ENCODE measurements at places on chromosomes 2 and 18.
A peak's percentile ranks its signal among the peaks of the same experiment; 100 is the strongest.

DNA sequence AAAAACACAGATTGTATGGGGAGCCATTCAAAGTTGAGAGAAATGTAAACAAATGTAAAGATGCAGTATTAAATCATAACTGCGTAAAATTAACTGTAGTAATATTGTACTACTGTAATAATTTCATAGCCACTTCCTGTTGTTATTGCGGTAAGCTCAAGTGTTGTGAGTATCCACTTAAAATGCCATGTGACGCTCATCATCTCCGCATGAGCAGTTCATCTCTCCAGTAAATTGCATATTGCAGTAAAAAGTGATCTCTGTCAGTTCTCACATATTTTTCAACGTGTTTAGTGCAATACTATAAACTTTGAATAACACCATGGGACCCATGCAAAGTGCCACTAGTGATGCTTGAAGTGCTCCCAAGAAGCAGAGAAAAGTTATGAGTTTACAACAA is 41.8 kb upstream of the SP3 start:
- no peak for DNase-seq

DNA sequence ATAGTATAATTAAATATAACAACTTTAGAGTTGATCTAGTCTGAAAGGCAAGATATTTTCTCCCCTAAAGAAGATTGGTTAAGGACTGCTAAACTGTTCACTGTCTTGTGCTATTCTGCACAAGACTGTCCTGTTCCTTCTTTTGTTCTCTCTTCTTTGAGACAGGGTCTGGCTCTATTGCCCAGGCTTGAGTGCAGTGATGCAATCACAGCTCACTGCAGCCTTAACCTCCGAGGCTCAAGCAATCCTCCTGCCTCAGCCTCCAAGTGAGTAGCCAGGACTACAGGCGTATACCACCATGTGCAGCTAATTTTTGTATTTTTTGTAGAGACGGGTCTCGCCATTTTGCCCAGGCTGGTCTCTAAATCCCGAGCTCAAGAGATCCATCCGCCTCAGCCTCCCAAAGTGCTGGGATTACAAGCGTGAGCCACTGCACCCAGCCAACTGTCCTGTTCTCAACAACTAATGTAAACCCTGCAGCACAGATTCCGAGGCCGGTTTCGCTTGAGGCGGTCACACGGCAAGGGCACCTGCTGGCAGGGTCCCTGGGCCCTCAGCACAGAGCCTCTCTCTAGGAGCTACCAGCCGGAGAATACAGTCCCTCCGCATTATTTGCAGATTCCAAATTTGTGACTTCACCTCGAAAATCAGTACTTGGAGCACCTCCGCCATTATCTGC is 16.4 kb downstream of the PXDN start:
- no peak for DNase-seq

GRCh38 chr2:105802587-105802986 is 57.9 kb downstream of the NCK2 start:
- peak; percentile 48 for DNase-seq

- no peak for DNase-seq
These were observed 57.4 kb downstream of the RHBDD1 start for GRCh38 chr2:226893216-226893615.

- DNase-seq, result no peak
These were observed 24.8 kb downstream of the ATP9B start for GRCh38 chr18:79093986-79094385.

DNA sequence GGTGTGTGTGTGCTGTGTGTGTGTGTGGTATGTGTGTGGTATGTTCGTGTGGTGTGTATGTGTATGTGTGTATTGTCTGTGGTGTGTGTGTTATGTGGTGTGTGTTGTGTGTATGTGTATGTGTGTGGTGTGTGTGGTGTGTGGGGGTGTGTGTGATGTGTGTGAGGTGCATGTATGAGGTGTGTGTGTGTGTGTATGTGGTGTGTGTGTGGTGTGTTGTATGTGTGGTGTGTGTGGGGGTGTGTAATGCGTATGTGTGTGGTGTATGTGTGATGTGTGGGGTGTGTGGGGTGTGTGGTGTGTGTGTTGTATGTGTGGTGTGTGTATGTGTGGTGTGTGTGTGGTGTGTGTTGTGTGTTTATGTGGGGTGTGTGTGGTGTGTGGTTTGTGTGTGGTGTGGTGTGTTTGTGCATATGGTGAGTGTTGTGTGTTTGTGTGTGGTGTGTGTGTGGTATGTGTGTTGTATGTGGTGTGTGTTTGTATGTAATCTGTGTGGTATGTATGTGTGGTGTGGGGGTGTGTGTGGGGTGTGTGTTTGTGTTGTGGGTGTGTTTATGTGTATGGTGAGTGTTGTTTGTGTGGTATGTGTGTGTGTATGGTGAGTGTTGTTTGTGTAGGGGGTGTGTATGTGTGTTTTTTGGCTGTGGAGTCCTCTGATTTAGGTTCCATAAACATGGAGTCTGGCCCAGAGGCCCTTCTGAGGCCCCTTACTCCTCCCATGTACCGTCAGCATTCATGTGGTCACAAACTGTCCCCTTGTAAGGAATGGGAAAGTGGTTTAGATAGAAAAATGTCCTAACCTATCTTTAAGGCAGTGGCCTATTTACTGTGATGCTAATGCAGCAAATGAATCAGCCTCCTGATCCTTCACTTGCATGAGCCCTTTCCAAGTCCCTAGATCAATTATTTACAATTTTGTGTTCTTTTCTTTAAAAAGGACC is 116.0 kb downstream of the ALPK2 start:
- DNase-seq, result no peak

DNA sequence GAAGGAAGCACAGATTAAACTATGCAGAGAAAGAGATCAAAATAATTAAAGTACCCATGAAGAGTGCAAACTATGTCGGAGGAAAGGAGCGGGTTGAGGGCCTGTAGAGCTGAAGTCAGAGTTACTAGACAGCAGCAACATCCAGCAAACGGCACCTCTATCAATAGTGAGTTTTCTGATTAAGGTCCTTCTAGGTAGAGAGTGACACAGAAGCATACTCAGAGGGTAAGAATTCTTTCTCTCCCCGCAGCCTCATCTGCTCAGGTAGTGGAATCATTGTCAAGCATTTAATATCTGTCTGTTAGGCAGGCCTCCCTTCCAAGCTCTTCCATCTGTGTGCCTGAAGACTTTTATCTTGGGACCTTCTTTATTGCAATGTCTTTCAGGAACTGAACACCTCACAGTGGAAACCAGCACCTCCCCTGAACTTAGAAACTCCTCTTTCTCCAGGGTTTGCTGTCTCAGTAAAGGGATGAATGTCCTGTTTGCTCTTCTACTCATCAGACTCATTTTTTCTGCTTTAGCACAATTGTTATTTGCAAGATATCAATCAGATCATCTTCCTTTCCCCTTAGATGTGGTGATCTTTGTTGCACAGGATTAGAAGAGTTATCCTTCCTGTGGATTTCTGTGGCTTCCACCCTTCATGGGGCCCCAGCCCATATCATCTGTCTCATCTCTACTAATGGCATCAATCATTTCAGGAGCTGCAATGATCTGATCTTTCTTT is 28.8 kb downstream of the SP140 start:
- DNase-seq, result peak; percentile 57

DNA sequence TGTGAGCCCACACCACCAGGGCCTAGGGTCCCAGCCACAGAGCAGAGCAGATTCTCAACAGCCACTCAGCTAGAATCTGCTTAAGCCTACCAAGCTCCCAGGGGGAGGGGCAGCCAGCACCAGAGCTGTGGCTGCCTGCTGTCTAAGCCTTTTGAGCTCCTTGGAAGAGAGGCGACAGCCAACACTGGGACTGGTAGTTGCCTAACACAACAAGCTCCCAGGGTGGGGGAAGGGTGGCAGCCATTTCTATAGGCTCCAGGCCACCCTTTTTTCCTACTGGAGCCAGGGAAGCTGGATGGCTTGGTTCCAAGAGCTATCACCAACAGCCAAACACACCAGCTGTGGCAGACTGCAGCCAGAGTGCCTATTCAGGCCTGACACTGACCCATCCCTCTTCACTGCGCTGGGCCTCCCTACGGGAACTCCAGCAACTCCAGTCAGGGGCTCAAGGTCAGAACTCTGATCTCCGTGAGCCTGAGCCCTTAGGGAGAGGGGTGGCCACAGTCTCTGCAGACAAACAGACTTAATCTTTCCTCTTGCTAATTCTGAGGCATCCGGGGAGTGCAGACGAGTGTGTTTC is 1824.3 kb upstream of the CELF4 start:
- no peak for DNase-seq

DNA sequence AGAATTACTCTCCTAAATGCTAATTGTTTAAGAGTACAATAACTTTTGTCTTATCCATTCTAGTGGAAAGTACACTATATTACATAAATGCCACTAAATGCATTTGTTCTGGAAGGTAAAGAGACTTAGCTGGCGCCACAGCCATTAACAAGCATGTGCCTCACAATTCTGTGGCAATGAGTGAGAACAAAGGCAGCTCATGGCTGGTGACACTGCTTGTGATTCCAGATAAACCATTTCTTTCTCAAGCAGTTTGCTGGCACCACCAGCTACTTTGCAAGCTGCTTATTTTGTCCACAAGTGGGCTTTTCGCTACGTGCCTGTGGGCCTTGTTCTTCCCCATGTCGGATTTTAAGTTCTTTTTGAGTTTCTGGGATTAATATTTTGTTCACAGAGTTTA is 147.6 kb upstream of the SMAD7 start:
- DNase-seq, result no peak

GRCh38 chr2:158926478-158926948 is 41.9 kb upstream of the TANC1 start:
- no peak for DNase-seq

- DNase-seq, result peak; percentile 43
These were observed 115.7 kb upstream of the COPS8 start for GRCh38 chr2:236969767-236970655.

DNA sequence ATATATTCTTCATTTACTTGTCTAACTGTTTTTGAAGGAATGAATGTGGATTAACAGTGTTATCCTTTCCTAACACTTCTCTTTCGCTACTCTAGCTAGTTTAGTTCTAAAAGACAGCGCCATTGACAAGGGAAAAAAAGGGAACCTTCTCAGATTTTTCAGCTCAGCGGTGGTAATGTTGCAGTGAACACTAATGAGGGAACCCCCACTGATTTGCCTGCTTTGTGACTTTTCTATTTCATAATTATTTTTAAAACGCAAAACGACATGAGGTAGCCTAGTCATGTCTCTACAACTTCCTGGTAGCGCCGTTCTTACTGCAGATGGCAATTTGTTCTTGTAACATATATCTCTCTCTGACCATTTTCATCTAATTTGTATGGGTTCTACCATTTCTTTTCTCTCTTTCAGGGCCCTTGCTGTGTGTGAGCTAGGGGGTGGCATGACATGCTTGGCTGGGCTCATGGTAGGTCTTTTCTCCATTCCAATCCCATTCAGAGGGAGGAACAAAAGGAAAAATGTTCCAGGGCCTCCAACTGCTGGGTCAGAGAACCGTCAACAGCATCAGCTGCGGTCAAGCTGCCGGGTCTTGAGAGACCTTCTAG is 235.5 kb upstream of the SIX3 start:
- DNase-seq, result no peak

GRCh38 chr2:43824512-43824911 is 14.1 kb downstream of the ABCG5 start:
- DNase-seq, result no peak

GRCh38 chr2:189661148-189661956 is at the start of gene ASNSD1:
Gene ASNSD1 (plus strand): TSS chr2:189661459. CDS start chr2:189666133, 4,674 bp downstream.
- peak; percentile 99 for DNase-seq

- DNase-seq, result no peak
These were observed 17.9 kb upstream of the CAVIN2 start for GRCh38 chr2:191864628-191865374.

- no peak for DNase-seq
These were observed 53.8 kb downstream of the CYP27C1 start for GRCh38 chr2:127166231-127166860.

GRCh38 chr2:61009355-61009754 is 8.2 kb upstream of the PEX13 start:
- no peak for DNase-seq

GRCh38 chr18:64663086-64663485 is 514.2 kb upstream of the LINC00305 start:
- DNase-seq, result no peak

DNA sequence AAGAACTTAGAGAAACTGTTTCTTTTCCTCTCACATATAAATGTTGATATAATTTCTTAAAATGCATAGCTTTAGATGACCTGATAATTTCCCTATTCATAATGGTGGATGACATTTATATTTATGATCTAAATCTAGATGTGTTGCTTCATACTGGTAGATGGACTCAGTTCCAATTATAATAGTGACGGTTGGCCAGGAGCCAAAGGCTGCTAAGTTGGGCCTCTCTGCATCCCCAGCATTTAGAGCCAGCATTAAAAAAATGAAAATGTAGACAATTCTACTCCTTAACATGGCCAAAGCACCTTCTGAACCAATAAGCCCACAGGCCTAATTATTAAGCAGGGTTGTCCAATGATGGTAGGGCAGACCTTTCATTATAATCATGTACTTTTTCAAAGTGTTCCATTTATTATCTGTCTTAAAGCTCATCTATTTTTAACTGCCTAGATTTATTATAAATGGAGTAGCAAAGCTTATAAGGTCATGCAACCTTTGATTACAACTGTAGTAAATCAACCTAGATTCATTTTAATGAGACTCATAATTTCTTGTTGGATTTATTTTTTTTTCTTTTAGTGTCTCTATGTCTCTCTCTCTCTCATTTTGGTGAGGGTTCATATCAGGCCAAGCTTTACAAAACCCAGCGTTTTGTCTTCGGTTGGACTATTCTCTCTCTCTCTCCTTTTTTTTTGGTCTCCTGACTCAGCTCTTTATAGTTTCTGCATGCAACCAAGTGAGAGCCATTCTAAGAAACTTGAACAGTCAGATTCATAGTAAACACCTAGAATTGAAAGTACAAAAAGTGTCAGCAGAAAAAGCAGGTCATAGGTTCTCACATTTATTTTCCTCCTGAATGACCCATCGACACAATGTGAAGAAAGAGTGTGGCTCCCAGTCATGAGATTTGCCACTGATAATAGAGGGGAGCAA is 2016.1 kb upstream of the PIK3C3 start:
- no peak for DNase-seq

GRCh38 chr2:109216332-109216731 is 87.3 kb downstream of the SH3RF3 start:
- no peak for DNase-seq

GRCh38 chr18:60862988-60863387 is 470.2 kb upstream of the CDH20 start:
- no peak for DNase-seq

DNA sequence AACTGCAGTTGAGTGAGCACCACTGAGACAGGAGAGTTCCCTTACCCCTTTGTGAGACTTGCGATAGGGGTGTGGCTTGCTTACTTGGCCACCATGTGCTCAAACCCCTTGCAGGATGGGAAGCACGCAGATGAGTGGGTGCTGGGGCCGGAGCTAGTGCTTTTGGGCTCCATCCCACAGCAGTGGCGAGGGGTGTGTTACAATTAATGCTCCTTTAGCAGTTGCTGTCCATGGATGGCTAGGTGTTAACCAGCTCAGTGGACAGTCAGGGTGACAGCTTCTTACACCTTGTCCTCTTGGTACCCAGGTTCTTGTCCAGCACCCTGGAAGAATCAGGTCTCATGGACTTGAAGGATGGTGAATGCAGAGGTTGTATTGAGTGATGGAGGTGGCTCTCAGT is 103.9 kb downstream of the SH3RF3 start:
- no peak for DNase-seq

GRCh38 chr2:84879584-84880394 is 1.1 kb downstream of the TRABD2A start:
- DNase-seq, result peak; percentile 47

All from activated CD4-positive, alpha-beta T cell treated with anti-CD3 and anti-CD28 coated beads, Interleukin-2, amount 10 ng/mL, durations not matched to agents 7 days and 5 days (primary cell).